Activated T-cell treated with anti-CD3 and anti-CD28 coated beads, Interleukin-2, amount 50 U/mL, for 72 hours (primary cell): ENCODE measurements at places on chromosomes 6 and 20.
A peak's percentile ranks its signal among the peaks of the same experiment; 100 is the strongest.

- no peak for DNase-seq
Observed at GRCh38 chr6:167530951-167531350, 206.1 kb downstream of the TTLL2 start.

DNA sequence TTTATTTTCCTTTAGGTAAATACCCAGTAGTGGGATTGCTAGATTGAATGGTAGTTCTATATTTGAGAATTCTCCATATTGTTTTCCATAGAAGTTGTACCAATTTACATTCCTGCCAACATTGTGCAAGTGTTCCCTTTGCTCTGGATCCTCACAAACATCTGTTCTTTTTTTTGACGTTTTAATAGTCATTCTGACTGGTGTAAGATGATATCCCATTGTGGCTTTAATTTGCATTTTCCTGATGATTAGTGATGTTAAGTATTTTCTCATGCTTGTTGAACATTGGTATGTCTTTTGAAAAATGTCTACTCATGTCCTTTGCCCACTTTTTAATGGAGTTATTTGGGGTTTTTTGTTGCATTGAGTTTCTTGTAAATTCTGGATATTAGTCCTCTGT, 85.6 kb downstream of the UBE3D start:
- no peak for DNase-seq

- DNase-seq, result no peak
Observed at GRCh38 chr6:136717716-136717990, 74.6 kb downstream of the MAP3K5 start.

GRCh38 chr6:62367601-62368000, 81.6 kb upstream of the KHDRBS2 start:
- DNase-seq, result no peak

DNA sequence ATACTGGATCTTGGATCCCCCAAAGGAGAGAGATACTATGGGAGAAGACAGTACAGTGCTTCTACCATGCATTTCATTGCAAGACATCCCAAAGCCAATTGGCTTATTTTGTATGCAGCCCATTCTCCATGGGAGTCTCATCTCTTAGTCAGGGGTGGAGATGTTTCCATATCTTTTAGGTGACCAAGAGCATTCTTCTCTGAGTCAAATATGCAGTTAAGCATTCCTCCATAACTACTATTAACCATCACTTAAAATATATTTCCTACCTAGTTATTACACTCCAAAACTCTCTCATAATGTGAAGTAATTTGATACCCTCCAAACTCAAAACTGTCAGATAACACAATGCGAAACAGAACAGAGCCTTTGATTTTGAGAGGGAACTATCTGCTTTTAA, 542.6 kb downstream of the HDGFL1 start:
- no peak for DNase-seq

- no peak for DNase-seq
Observed at GRCh38 chr6:26592649-26593048, 4.1 kb upstream of the ABT1 start.

DNA sequence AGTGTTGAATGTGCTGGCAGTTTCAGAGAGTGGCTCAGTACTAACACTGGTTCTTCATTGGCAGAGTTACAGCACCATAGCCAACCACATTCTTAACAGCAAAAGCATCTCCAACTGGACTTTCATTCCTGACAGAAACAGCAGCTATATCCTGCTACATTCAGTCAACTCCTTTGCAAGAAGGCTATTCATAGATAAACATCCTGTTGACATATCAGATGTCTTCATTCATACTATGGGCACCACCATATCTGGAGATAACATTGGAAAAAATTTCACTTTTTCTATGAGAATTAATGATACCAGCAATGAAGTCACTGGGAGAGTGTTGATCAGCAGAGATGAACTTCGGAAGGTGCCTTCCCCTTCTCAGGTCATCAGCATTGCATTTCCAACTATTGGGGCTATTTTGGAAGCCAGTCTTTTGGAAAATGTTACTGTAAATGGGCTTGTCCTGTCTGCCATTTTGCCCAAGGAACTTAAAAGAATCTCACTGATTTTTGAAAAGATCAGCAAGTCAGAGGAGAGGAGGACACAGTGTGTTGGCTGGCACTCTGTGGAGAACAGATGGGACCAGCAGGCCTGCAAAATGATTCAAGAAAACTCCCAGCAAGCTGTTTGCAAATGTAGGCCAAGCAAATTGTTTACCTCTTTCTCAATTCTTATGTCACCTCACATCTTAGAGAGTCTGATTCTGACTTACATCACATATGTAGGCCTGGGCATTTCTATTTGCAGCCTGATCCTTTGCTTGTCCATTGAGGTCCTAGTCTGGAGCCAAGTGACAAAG, 17.0 kb upstream of the ADGRF4 start:
- no peak for DNase-seq

- no peak for DNase-seq
Observed at GRCh38 chr6:84554074-84554473, 210.3 kb downstream of the TBX18 start.

DNA sequence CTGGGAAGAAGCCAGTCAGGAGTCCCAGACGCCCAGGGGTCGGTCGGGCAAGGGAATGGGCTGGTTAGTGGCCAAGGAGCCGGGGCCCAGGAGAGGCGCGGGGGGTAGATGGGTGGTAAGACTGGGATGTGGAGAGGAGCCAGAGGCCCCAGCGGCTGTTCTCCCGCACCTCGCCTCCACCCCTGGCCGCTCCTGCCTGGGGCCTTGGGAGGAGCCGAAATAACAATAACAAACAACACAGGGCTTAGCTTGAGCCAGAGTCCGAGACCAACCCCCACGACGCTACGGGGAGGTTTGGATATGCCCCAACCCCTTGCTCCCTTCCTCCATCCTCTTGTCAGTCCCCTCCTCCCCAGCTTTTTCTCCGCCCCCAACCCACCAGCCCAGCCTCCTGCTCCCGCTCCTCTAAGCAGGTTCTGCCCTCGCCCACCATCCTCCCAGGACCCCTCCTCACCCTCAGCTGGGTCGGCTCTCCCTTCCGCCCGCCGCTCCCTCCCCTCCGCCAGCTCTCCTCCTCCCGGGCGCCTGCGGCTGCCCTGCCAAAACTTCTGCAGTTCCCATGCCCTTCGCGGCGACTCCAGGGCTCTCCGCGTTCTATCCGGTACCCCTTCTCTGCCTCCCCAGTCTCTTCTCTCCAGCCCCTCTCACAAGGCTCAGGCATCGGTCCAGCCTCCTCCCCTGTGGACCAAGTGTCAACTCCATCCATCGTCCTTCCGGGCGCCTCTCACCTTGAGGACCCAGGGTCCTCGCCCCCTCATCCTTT, 1.1 kb downstream of the RNF39 start:
- DNase-seq, result no peak

DNA sequence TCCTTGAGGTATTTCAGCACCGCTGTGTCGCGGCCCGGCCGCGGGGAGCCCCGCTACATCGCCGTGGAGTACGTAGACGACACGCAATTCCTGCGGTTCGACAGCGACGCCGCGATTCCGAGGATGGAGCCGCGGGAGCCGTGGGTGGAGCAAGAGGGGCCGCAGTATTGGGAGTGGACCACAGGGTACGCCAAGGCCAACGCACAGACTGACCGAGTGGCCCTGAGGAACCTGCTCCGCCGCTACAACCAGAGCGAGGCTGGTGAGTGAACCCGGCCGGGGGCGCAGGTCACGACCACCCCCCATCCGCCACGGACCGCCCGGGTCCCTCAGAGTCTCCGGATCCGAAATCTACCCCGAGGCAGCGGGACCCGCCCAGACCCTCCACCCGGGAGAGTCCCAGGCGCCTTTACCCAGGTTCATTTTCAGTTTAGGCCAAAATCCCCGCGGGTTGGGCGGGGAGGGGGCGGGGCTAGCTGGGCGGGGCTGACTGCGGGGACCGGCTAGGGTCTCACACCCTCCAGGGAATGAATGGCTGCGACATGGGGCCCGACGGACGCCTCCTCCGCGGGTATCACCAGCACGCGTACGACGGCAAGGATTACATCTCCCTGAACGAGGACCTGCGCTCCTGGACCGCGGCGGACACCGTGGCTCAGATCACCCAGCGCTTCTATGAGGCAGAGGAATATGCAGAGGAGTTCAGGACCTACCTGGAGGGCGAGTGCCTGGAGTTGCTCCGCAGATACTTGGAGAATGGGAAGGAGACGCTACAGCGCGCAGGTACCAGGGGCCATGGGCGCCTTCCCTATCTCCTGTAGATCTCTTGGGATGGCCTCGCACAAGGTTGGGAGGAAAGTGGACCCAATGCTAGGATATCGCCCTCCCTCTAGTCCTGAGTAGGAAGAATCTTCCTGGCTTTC, 693 bp downstream of the HLA-F start:
- DNase-seq, result peak; percentile 71

GRCh38 chr6:34671367-34671766, 25.2 kb downstream of the ILRUN start:
- DNase-seq, result no peak

GRCh38 chr6:132236281-132236680, 165.0 kb downstream of the MOXD1 start:
- no peak for DNase-seq

GRCh38 chr6:125120054-125120590, 33.5 kb upstream of the TPD52L1 start:
- no peak for DNase-seq

DNA sequence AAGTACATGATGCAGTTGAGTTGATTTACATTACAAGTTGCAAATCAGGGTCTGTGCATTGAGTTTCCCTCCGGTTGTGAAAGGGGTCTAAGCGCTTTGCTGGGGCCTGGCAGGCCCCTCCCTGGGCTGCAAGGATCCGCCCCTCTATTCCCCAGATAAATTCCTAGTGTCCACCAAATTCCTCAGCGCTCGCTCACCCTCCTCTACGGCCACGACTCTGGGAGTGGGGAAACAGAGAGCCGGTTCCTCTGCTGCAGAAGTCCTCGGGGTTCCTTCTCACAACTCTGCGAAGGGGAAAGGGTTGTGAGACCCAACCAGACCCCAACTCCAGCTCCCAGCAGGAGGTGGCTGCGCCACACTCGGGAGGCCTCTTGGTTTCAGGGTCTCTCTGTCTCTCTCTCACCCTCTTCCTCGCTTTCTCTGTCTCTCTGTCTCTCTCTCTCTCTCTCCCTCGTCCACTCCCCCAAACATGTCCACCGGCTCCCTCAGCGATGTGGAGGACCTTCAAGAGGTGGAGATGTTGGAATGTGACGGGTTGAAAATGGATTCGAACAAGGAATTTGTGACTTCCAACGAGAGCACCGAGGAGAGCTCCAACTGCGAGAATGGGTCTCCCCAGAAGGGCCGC, at the start of gene TCF21:
Gene TCF21 (plus strand): TSS at position 185 of the 628 bp plus-strand sequence. CDS start 285 bp downstream, at position 470.
- DNase-seq, result no peak

DNA sequence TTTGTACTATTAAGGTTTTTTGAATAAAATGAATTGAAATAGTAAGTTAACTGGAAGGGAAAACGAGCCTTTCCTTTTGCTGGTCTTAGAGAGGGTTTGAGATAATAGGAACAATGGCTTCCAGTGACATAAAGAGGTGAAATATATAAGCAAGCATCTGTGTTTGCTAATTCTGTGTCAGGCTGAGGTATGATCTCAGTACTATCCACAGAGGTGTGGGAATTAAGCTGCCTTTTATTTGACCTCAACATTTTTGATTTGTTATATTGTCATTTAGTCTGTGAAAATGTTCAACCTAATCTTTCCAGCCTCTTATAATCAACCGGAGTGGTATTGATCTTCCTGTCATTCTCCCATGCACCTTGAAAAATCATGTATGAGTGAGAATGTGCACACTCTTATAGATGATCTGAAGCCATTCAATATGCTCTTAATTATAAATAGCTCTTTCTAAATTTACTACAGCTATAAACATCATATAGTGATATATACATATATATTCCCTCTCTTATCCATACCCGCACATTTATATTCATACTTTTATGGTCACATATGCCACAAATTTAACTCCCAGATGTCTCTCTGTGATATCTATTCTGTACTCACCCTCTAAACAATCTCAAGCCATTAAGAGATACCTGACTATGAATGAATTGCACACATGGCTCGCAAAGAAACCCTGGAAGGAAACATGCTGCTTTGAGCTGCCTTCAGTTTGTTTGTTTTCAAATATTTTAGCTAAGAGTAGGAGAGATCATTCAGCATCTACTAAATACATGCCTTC, 754.7 kb upstream of the NRSN1 start:
- no peak for DNase-seq

DNA sequence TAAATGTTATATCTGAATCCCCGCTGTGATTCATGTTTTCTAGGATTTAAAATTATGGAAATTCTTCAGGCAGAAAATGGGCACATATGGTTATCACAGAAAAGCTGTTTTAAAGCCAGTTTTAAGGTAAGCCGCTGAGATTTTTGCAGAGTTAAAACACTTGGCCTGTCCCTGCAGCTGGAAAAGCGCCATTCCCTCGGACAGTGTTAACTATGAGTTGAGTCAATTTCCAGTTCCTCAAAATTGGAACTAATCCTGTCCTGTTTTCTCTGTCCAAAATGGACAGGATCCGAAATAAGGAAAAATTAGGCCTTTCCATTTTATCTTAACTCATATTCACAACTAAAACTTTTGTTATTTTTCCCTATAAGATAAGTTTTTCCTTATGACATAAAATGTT, 225.2 kb downstream of the SAMD5 start:
- DNase-seq, result no peak

DNA sequence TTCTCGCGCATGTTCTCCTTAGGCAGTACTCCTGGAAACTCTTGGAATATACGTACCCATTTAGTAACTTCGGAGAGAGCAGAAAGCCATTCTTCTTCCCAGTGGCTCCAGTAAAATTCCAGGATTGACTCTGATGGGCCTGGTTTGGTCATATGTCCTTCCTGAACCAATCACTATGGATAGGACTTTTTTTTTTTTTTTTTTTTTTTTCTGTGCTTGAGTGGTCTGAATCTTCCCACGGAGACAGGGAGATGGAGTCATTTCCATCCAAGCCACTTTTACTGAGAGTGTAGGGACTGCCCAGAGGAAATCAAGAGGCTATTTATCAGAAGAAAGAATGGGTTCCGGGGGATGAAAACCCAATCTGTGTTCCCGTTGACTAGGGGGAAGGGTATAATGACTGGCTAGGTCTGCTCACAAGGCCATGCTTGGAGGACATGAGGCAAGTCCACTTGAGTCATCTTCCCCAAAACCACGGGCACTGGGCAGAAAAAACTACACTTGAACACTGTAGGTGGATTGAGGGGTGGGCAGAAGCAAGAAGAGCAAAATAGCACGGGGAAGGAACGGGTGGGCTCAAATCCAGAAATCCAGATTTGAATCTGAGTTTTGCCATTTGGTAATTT, 35.4 kb upstream of the MRPS18A start:
- DNase-seq, result no peak

- DNase-seq, result no peak
Observed at GRCh38 chr20:47304287-47304686, 52.2 kb downstream of the ZMYND8 start.

DNA sequence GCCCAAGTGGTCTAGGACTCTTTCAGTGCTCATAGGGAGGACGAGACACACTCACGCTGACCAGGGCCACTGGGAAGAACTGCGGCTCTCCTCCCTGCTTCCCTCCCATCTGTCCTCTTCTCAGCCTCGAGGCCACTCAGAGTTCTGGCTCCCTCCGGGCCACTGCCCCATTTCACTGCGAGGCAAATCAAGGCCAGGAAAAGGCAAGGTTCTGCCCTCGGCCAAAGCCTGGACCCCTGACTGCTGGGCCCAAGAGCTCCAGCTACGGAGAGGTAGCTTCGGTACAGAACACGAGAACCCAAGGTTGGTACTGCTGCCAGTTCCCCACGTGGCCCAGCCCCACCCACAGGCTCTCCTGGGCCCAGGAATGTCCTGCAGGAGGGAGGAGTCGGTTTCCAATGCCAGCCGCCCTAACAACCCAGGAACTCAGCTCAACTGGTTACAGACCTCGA, 14.7 kb downstream of the PI16 start:
- no peak for DNase-seq

GRCh38 chr20:19737025-19737424, 21.0 kb upstream of the RIN2 start:
- DNase-seq, result peak; percentile 18
